Tibial nerve (tissue), 4 donors: ENCODE measurements at places on chromosomes 7 and 10.

DNA sequence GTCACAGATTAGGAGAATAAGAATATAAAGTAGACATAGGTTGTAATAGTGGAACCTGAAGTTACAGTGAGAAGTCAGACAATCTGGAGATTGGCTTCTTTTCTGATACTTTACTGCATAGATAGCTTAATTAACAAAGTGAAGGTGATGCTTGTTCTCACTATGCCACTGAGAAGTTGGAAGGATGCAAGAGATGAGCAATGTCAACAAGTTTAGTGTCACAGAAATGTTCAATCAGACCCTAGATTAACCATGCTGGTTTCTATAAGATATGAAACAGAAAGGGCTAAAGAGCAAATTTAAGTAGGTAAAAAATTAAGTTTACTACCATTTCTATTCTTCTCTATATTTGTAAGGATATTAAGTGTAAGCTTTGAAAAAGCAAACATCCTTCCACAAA is 838.6 kb upstream of the SORCS1 start:
- DNase-seq, result no peak

DNA sequence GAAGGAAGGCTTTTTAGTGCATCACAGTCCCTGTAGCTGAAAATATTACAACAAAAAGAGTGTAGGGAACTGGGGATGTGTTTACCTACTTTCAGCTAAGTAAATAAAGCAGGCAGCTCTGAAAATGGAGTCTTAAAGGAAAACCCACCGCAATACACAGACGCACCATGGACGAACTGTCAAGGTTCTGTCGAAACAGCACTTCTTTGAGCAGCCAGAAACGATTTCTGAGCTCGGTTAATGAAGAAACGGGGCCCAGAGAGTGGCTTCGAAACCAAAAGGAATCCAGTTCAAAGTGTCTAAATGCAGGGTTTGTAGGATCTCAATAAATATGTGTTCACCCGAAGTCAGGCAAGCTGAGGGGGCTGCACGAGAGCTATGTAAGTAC is 275.4 kb upstream of the NEBL start:
- DNase-seq, result no peak

- no peak for DNase-seq
Measured at GRCh38 chr10:59894114-59894513, 12.2 kb downstream of the CCDC6 start.

- no peak for DNase-seq
Measured at GRCh38 chr7:41037691-41038090, 665.2 kb downstream of the INHBA start.

DNA sequence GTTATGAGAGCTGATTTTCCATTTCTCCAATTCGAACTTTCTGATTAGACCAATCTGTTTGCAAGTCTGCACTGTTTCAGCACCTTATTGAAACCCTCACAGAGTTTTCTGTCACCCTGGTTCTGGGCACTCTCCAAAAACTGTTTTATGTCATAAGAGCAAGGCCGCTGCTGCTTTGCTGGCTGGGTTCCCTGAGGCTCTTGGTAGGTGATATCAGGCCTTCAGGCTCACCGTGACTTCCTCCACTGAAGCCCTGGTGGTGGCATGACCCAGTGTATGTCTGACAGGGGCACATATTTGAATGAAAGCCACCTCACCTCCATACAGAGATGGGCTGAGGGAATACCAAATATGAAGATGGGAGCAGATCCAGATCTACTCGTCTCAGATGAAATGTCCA is 8.3 kb downstream of the RABGEF1 start:
- no peak for DNase-seq

GRCh38 chr7:22627136-22627535 is 99.9 kb upstream of the IL6 start:
- DNase-seq, result no peak

- peak; percentile 33 for DNase-seq
Measured at GRCh38 chr10:71999360-72000072, 35.3 kb downstream of the CHST3 start.

- DNase-seq, result no peak
Measured at GRCh38 chr7:36390199-36391090, 783 bp downstream of the ANLN start.

GRCh38 chr7:106039486-106040060 is 72.5 kb downstream of the SYPL1 start:
- DNase-seq, result no peak

DNA sequence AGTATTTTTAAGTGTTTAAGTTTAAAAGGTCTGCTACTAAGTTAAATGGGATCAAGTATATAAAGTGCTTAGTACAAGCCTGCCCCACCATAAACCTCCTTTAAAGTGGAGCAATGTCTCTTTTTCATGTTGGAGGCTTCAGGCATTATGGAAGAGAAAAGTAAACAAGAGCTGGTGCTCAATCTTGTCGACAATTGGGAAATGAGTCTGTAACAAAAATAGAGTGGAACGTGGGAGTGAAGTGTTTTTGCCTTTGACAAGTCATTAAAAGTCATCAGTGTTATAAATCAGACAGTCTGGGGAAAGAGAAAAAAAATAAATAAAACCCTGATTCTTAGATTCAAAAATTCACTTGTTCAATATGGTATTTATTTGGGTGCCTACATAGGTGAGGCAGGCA is 44.7 kb downstream of the DNAJC12 start:
- no peak for DNase-seq

GRCh38 chr10:126422567-126422966 is 34.3 kb upstream of the ADAM12 start:
- no peak for DNase-seq

DNA sequence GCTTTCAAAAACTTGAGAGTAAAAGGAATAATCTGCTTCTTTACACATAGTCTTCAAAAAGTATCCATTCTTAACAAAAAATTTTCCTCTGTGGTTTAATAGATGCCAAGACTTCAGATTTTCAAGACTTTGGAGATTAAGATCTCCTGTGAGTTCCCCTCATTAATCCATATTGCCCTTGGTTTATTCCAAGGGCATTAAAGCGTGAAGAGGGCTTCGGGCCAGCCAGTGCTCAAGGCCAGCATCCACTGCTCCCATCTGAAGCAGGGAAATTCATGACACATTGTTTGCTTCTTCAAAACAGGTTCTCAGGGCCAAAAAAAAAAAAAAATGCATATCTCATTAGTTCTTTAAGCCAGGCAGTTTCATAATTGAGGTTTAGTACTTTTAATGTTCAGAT is 137.3 kb upstream of the RHOBTB1 start:
- no peak for DNase-seq

GRCh38 chr10:110336111-110336721 is 31.5 kb upstream of the SMNDC1 start:
- no peak for DNase-seq

- no peak for DNase-seq
Measured at GRCh38 chr10:112896722-112897121, 53.3 kb upstream of the TCF7L2 start.

GRCh38 chr10:79031723-79032122 is 37.0 kb upstream of the ZMIZ1 start:
- DNase-seq, result no peak

DNA sequence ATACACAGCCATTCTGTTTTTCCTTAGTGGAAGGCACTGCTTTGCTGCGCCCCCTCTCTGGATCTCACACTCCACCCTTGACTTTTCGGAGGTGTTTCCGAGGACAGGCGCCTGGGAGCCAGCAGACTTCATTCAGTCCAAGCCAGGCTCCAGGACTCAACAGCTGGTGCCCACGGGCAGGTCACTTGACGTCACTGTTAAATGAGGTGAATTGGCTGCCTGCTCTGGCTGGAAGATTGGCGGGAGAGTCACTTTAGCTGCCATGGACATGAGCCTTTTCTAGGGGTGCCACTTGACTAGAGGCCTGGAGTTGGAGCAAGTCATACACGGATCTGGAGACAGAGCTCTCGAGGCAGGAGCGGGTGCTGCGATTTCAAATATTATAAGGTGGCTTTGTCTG is 3.2 kb downstream of the HTRA1 start:
- DNase-seq, result no peak

- no peak for DNase-seq
Measured at GRCh38 chr7:43639858-43640491, 57.1 kb downstream of the STK17A start.

- no peak for DNase-seq
Measured at GRCh38 chr7:98985945-98986344, 107.6 kb downstream of the TRRAP start.

- DNase-seq, result no peak
Measured at GRCh38 chr7:93719546-93719945, 145.0 kb upstream of the CALCR start.

DNA sequence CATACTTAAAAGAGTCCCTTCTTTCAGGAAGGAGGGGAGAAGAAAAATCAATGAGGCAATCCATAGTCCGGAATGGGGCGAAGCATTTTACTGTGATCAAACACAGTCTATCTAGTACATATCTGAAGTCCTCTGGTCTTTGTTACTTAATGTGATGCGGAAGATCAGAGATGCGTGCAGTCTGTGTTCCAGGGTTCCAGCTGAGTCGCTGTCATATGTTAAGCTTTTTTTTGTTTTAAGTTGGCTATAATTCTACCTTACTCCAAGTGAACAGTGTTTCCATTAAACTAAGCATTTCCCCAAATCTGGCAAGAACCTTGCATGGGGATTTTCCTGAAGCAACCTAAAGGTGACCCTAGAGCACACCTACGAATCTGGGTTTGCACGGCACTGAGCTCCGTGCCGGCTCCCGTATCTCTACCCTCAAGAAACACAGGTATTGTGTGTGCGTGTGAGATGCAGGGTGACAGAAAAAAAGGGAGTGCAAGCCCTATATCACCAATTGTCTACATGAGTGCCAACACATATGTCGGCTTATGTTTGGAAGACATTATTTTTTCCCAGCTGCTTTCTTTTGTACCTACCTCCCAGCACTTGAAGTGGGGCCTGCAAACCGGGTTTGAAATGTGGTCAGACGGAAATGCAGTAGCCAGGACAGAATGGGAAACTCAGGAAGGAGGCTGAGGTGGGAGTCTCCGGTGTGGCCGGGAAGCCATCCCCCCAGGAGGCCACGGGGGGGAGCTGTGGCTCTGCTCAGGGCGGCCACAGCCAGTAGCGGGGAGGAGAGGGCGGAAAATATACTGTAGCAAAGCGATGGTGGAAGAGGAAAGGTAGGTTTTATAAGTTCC is 435.8 kb upstream of the MGMT start:
- peak; percentile 37 for DNase-seq

DNA sequence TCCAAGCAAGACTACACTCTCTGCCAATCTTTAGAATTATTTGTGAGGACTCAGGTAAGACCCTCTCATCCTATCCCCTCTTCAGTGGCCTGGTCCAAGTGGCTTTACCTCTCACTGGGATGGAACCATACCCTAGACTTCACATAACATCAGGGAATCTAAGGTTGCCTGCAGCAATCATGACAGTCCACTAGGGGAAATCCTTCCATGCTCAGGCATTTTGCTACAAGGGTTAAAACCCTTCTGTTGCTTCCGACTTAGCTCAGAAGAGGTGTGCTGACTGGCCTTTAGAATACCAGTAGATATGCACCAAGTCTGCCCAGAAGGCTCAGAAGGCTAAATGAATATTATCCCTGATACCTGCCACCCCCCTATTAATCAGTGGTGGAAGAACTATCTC is 24.9 kb upstream of the NPS start:
- DNase-seq, result no peak

DNA sequence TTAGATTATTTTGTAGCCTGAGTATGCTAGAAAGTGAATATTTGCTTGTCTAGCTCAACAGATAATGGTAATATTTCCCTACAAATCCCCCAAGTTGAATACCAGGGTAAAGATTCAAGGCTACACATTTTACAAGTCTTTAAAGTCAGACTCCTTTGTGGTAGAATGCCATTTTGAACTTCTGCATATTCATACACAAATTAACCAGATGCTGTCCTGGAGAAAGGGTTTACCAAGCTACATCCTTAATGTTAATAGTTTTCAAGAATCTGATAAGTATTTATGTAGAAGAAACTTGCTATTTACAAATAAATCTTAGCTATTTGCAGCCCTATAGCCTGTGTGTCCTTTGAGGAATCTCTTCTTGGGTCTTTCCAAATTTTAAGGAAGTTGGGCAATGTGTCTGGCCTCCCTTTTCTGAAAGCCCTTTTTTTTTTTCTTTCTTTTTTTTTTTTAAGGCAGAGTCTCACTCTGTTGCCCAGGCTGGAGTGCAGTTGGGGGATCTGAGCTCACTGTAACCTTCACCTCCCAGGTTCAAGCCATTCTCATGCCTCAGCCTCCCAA is 82.6 kb downstream of the CPEB3 start:
- DNase-seq, result no peak

DNA sequence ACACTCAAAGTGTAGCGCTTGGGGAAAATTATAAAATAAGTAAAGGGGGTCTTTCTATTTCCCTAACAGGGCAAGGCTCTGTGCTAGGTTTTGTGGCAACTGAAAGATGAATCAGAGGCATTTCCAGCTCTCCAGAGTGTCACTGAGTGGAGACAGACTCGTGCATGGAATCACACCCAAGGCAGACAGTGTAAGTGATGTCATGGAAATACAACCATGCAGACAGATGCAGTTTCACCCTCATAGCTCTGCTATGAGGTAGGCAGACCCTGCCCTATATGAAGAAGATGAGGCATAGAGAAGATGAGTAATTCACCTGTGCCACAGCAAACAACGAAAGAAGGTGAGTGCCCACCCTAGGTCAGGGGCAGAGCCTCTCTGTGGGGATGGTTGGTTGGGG is 57.2 kb upstream of the PITRM1 start:
- DNase-seq, result no peak

- no peak for DNase-seq
Measured at GRCh38 chr7:116443101-116443523, 56.4 kb upstream of the CAV2 start.

DNA sequence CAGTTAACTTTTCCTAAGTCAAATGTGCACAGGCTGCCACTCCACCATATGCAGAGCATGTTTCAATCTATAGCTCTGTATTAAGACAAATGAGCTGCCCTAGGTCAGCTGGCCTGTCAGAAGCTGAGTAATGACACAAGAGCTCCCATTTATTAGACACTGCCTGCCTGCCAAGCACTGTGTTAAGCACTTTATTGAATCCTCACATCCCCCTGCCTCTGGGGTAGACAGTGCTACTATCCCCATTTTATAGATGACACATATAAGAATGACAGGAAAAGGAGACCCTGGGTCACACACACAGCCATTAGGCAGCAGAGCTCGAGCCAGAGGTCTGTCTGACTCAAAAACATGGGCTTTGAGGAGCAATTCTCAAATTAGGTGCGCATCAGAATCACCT is 179.8 kb upstream of the PDE1C start:
- DNase-seq, result no peak

DNA sequence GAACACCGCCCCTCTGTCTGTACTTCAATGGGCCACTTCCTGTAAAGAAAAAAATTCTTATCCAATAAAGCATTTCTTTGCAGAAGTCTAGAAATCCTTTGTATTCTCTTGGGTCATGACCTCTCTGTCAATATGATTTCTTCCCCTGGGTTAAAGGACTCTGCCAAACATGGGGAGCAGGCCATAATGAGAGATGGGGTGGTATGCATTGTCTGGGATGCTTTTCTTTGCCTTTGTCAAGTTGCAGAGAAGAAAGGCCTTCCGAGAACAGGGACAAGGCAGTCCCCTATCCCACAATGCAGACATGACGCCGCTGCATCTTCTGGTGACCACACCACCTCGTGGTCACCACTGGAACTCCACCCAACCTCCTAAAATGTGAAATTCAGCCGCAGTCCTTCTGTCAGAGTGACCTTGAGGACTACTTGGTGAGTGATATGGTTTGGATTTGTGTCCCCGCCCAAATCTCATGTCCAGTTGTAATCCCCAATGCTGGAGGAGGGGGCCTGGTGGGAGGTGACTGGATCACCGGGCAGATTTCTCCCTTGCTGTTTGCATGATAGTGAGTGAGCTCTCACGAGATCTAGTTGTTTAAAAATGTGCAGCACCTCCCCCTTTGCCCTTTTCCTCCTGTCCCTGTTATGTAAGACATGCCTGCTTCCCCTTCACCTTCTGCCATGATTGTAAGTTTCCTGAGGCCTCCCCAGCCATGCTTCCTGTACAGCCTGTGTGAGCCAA is 15.2 kb upstream of the FRMPD2 start:
- DNase-seq, result no peak

GRCh38 chr10:33005322-33006301 is 47.6 kb upstream of the ITGB1 start:
- DNase-seq, result peak; percentile 28
